ENCODE measurements at places on chromosomes 6 and 20.

DNA sequence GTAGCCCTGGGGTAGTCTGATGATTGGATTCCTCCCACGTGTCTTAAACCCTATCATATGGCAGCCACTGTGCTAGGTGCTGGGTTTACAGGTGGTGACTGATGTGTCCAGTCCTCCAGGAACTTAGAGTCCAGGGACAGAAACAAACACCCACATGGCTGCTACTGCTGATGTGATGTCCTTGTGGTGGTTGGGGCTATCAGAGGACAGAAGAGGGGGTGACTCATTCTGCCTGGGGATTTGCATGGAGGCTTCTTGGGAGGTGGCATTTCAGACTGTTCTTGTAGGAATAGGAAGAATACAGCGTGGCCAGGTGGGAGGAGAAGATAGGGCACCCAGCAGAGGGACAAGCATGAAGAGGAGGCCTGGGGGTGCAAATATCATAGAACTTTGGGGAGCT lies 9.8 kb downstream of the RAET1G start:
- no peak for DNase-seq

- DNase-seq, result no peak
Observed at GRCh38 chr6:64012351-64013001, 376.9 kb downstream of the PHF3 start.

DNA sequence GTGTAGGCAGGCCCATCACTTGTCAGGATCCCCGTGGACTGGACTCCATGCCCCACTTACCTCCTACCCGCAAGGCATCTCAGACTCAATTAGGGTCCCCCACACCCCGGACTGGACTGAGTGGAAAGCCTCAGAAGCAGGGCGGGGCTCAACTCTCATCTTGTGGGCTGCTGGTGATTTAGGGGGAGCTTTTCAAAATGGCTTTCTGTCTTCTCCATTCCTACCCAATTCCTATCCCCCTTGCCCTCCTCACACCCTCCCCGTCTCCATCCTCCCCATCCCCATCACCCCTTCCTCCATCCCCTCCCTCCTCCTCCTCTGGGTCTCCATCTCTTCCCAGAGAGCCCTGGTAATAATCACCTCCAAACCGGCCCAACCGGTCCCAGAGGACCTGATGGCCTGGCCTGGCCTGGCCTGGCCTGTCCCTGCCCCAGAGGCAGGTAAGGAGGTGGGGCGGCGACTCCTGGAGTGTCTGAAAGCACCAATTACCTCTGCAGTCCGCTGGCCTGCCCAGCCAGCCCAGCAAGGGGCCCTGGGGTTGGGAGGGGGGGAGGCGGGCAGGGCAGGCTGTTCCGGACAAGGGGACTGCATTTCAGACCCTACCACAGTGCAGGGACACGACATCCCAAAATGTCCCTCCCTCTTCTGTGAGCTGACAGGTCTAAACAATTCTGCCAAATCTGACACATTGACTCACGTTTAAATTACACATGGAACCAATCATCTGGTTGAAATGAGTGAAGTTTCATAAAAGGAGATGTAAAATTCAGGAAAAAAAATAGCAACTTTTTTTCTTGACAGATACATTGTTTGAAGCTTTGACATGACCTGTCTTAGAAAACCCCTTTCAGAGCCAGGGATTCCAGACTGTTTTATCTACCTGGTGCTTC lies 24.8 kb downstream of the MAFB start:
- no peak for DNase-seq

GRCh38 chr6:8578006-8578405 lies 142.7 kb upstream of the SLC35B3 start:
- no peak for DNase-seq

- no peak for DNase-seq
Observed at GRCh38 chr6:120620900-120621299, 713.4 kb downstream of the TBC1D32 start.

GRCh38 chr6:112842330-112842685 lies 495.2 kb downstream of the RFPL4B start:
- DNase-seq, result no peak

DNA sequence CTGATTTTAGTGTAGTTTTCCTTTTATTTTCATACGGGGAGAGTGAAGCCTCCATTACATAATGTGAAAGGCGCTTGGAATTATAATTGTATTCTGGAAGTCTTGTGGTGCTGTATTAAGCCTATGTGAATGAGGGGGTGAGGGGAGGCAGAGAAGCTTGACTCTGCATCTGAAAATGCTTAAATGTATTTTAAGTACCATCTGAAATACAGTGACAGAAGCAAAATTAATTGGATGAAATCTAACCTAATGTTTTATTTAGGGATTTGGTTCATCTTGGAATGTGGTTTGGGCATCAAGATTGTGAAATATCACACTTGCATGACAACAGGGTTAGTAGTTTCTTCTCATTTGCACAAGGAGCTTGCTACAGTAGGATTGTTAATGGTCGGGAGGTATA lies 41.2 kb downstream of the TMEM200A start:
- DNase-seq, result no peak

DNA sequence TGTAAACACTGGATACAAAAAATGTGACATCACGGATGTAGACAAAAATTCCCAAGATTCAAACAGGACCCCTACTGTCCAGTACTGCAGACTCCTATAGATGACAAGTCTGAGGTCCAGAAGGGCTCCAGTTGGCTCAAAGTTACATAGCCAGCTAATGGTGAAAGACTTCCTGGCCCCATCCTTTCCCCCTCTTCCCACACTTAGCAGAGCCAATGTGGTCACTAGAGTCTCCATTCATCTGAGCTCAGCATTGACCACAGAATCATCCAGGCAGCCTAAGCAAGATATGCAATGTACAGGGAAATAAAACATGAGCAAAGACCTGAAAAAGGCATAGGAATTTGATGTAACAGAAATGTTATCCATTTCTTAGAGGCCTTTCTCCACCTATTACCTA lies 180.5 kb downstream of the ADAT2 start:
- no peak for DNase-seq

DNA sequence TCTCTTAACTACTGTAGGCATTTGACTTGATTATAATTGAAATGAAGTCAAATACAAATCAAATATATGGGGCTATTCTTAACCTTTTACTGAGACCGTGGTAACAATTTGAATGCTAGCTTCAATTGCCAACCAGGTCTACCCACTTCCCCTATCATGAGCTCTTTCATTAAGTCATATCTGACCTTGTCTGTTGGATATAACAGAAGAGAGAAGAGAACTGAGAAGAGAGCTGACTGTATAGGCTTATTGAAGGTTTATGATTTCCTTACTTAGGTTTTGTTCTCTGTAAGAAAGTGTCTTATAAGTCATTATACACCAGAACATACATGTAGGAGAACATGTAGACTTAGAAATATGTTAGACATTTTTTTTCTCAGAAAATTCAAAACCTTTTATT lies 549.4 kb downstream of the COL12A1 start:
- DNase-seq, result no peak

DNA sequence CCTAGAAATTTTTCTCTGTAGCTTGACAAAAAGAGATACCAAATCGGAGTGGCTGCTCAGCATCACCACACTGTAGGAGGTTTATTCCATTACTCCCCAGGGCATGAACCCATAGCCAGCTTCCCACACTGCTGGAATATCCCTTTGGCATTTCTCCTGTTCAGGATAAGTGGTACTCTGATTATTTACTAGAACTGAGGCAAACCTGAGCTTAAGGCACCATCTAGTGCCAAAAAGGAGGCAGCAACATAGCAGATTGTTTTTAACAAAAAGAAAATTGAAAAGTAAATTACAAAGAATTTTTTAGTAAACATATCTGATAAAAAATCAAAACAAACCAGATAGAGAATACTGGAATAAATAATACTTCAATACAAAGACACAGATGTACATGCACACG lies 181.7 kb downstream of the WDR27 start:
- DNase-seq, result no peak

DNA sequence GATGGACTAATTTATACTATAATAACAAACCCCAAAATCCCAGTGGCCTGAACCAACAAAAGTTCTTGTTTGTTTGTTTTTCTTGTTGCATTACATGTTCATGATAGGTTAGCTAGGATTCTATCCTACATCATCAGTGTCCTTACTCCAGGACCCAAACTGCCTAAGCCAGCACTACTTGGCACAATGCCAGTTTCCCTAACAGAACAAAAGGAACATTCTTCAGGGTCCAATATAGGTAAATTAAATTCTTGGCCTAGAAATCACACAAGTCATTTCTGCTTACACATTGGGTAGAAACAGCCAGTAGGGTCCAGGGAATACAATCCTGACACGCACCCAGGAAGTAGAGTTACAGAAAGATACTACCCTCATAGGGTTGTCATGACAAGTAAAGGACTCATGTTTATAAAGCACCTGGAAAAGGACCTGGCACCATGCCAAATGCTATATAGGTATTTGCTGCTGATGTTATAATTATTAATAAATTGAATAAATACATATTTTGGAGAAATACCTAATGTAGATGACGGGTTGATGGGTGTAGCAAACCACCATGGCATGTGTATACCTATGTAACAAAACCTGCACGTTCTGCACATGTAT lies 38.8 kb downstream of the RCAN2 start:
- no peak for DNase-seq

- DNase-seq, result no peak
Observed at GRCh38 chr6:131362070-131362469, 211.0 kb upstream of the ARG1 start.

DNA sequence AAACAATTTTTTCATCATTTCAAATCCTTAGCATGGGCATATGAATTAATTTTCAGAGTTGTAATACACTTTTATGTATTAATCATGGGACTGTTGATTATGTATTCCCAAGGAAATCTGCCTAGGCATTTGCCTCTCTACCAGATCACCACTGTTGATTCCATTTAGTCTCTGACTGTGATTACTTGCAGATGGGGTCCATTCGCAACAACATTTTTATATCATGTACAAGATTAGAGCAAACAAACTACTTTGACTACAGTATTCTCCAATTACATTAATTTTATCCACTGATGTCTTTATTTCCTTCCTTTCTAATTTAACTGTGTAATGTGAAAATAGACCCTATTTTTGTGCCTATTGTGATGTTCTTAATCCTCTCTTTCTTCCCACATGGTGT lies 831.4 kb upstream of the SLC35B3 start:
- DNase-seq, result no peak

- DNase-seq, result no peak
Observed at GRCh38 chr6:5285526-5285925, 24.2 kb downstream of the FARS2 start.

DNA sequence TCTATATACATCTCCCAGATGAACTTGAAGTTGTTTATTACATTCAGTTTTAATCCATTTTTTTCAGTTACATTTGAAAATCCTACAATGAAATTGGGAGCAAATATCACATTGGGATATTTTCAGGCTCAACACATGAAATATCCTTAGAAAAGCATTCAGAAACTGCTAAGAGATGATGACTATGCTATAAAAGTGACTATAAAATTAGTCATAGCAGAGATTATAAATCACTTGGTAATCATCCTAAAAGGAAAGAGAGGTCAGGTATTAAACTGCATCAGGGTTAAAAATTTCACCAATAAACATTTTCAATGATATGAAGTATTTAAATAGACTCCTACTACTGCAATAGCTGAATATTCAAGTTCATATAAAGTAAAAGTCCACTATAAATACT lies 987.7 kb downstream of the GRIK2 start:
- DNase-seq, result no peak

GRCh38 chr6:26441977-26442376 lies 1.7 kb downstream of the BTN3A3 start:
- no peak for DNase-seq

DNA sequence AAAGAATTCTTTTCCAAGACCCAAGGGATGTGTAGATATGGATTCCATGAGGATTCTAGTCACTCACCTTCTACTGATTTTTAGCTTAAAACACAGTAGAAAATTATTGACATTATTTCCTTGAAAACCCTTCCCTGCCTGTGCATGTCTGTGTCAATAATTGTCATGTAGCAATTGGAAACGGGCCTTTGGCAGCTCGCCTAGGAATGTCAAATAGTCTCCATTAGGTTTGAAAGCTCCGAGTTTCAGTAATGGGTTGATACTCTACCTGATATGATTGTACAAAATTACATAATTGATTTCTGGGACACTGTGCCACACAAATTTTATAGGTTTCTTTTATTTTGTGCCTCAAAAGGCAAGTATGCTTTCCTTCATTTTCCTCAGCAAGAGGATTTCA lies 515.2 kb upstream of the ARID1B start:
- no peak for DNase-seq

- DNase-seq, result no peak
Observed at GRCh38 chr6:143695130-143695968, 17.6 kb downstream of the PHACTR2 start.

- no peak for DNase-seq
Observed at GRCh38 chr6:159107451-159108260, 61.5 kb upstream of the FNDC1 start.

DNA sequence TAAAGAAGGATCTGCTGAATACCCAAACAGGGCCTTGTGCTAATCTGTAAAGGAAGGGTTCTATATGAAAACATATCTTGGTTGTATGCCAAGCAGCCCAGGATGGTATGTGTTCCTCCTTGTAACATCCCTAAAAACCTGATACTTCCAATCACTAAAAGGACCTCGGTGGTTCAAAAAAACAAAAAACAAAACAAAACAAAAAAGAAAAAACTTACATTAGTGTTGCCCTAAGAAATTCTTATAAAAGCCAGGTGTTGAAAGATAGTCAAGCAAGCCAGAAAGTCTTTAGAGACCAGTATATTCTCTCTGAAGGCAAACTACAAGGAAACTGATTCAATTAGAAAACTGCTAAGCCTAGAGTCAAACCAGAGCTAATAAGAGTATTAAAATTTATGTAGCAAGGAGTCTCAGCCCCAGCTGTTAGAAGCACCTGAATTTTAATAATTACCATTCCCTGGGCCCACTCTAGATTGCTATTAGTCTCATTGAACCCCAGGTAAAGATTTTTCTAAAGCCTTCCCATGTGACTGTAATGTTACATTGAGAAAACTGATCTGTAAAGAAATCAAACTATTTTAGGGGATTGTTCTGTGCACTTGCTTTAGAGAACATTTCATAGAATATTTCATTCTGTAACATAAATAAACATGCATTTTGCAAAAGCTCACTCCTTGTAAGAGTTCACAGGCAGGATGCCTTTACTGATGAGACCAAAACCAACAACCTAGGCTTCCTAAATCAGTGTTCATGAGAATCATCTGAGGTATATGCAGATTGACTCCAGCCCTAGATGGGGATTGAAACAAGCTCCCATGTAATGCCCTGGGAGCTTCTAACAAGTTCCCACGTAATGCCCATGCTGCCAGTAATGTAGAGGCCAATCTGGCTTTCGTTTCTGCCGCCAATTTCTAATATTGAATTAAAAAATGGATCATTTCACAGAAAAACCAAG lies 95.2 kb upstream of the BTN3A2 start:
- DNase-seq, result no peak

GRCh38 chr6:150987371-150987828 lies 121.9 kb downstream of the MTHFD1L start:
- DNase-seq, result no peak

GRCh38 chr6:90294614-90294988 lies 2.0 kb downstream of the BACH2 start:
- no peak for DNase-seq

DNA sequence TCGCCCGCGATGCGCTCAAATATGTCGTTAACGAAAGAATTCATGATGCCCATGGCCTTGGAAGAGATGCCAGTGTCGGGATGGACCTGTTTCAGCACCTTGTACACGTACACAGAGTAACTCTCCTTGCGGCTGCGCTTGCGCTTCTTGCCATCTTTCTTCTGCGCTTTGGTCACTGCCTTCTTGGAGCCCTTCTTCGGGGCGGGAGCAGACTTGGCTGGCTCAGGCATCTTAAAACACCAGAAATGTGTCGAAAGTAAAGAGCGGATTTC lies 36.4 kb downstream of the HFE start:
- DNase-seq, result peak; percentile 91
